T-helper 1 cell (primary cell): ENCODE measurements at places on chromosomes 12 and 14.

DNA sequence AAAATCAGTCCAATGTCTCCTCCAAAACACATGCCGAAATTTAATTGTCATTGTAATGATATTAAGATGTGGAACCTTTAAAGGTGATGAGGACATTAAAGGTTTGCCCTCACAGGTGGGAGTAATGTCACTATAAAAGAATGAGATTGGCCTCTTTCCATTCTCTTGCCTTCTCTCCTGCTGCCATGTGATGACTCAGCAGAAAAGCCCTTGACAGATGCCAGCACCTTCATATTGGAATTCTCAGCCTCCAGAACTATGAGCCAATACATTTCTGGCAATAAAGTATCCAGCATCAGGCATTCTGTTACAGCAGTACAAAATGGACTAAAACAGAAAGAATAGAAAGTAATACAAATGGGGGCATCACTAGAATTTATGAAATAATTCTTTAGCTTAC lies 609.7 kb downstream of the SLC16A7 start:
- DNase-seq = no peak

GRCh38 chr12:30862486-30862885 lies 64.1 kb upstream of the TSPAN11 start:
- DNase-seq = no peak

GRCh38 chr14:63290741-63291430 lies 27.8 kb downstream of the GPHB5 start:
- DNase-seq = no peak

GRCh38 chr12:40226705-40227104 lies 1.9 kb downstream of the LRRK2 start:
- no peak for DNase-seq

DNA sequence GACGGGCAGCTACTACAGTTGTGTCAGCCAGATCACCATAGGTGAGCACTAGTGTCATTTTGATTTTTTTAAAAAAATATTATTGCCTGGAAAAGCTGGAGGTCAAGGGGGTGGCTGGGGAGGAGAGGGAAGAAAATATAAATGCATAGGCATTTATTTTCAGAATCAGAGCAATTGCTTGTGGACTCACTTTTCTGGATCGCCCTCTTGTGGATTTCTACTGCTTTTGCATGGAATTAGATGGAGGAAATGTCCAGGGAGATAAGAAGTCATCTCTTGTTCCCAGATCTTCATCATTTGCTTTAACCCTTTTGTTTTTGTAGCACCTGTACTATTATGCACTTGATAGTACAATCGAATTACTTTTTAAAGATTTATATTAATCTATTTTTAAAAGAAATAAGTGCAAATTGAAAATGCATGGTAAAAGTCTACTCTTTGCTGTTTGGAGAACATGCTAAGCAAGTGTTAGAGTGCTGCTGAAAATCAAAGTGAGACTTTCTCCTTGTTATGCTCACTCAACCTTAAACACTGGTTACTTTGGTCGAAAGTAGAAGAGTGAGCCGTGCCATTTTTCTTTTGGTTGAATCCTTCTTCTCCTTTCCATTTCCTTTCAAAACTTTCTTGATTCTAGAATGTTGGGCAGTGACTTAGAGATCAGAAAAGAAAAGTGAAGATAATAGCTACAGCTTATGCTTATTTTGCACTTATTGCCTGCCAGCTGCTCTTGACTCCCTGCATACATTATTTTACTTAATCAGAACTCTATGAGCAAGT lies 60.6 kb upstream of the ANO4 start:
- no peak for DNase-seq

DNA sequence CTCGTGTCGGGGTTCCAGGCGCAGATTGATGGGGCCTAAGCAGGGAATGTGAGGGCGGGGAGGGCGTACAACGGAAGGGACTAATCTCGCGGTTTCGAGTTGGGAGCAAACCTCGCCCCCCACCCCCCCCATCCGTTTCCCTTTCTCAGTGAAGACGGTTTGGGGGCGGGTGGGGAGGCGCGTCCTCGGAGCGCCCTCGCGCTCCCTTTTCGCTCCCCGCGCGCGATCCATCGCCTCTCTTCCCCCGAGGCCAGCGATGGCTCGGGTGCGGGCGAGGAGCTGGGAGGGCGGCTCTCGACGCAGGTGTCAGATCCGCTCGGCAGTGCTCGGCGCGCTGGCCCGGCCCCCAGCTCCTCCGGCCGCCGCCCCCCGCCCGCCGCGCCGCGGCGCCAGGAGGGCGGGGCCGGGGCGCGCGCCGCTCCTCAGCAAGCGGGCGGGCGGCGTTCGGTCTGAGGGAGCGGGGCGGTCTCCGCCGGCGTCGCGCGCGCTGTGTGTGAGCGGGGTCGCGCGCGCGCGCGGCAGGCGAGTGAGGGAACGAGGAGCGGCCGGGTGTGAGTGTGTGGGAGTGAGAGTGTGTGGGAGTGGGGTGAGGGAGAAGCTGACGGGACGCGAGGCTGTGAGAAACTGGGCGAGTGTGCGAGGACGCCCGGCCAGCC lies at the start of gene RIMKLB:
Gene RIMKLB, plus strand, starts transcription at position 516 of the 656 bp plus-strand sequence. CDS start 15,876 bp downstream, outside the sequence.
- DNase-seq = peak; percentile 64

DNA sequence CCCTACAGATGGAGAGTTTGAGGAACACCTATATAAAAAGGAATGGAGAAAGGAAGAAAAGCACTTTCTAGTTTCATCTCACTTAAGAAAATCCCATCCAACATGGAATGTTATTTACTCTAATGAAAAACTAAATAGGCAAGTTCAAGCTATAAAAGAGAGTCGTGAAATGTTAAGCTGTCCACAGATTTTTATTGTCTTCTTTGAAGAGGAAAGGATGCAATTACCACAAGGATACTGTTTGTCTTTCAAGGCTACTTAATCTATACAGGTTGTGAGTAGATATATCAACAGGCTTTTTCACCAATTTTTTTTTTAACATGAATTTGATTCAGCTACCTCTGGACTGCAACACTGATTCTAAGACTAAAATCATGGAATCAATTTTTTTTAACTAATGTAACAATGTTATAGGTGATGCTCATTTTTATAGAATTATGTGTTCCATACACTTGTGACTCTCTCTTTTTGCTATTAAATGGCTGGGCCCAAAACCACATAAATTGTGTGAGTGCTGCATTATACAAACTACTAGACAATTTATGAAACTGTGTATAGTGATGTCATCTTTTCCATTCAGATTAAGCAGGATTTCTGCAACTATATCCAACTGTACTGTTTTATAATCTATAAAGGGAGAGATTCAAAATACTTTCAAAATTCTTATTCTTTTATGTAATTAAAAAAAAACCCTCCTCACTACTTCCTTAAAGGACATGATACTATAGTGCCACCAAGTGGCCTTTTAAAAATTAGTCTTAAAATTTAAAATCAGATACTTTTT lies 26.8 kb upstream of the BMAL2 start:
- no peak for DNase-seq

- no peak for DNase-seq
Observed at GRCh38 chr12:105427883-105428282, 97.4 kb downstream of the C12orf75 start.

DNA sequence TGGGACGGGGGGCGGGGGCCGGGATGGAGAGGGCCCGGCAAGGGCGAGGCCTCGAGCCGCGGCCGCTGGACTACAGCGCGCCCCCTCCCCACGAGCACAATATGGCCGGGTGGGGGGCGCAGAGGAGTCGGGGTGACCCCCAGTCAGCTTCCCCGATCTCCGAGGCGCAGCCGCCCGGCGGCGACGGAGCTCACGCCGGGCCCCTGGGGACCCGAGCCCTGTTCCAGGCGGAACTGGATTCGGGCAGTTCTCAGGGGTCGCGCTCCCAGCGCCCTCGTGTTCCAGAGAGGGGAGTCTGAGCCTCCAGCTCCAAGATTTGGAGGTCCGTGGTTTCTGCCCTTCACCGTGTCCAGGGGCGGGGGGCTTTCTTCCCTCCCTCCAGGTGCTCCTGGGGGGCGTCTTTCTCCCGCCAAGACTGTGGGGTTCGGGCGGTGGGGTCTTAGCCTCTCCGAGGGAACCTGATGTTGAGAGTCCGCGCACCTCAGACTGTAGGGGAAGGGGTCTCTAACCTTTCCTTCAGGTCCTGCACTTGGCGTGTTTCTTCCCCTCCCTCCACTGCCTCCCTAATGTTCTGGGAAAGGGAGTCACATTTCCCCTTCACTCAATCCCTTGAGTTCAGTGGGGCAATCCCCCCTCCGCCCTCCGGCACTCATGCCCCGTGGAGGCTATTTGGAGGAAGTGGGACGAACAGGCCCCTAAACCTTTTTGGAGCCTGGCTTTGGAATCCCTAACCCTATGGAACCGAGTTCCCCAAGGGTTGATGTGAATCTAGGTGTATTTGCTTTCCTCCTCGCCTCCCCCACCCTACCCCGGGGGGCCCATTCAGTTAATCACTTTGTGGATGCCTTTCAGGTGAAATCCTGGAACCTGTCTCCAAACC lies 584 bp downstream of the ACVR1B start:
- no peak for DNase-seq

DNA sequence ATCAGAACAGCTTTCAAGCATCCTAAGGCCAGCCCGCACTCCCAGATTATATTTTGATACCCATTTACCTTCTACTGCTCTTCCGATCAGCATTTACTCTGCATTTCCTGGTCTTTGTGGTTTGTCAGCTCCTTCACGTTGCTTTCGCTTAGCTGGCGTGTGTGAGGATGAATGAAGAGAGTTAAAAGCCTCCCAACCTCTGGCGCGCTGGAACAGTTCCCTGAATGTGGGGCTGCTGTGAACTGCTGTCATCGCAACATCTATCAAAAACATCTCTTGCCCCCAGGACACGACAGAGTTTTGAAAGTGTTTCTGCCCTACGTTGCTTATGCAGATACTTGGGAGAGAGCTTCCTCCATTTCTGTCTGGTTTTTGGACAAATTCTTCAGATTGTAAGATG lies 129.2 kb downstream of the KCNA5 start:
- no peak for DNase-seq

DNA sequence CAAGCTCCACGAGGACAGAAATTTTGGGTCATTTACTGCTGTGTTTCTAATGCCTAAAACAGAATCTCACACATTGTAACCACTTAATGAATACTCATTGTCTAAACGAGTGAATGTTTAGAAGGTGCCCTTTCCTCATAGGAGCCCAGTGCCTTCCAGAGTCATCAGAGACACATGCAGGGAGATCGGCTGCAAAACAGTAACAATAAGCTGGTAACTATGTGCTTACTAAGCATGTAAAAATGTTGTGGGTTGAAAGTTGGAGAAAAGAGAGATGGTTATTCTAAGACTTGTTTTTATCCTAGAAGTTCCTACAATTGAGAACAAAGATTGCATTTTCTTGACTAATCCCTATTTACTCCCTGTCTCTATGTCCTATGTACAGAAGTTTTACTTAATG lies 7.4 kb downstream of the TESPA1 start:
- no peak for DNase-seq

DNA sequence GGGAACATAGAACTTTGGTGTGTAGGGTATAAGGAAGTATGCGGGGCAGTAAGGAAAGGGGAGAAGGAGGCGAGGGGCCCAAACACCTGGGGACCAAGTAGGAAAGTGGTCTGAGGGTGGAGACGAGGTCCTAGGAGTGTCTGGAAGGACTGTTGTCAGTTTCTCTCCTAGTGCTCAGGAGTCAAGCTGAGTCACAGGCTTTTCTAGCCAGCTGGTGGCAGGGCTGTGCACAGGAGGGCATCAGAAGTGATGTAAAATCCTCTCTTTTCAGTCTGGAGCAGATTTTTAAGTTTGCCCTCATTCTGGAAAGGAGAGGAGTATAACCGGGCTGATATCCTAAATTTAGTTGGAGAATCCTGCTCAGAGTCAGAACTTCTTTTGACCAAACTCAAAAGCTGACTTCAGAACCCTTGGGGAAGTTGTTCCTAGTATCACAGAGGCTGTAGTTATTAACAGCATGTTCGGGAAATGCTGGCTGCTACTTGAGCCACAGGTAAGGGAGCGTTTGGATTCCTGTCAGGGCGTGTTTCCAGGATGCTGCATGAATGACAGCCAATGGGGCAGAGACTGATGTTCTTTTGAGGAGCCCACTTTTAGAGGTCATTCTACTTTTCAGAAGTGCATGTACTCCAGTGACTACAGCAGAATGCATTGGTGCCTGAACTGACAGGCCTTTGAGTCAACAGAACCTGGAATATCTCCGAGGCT lies 19.3 kb downstream of the ZNF664 start:
- DNase-seq = no peak

- no peak for DNase-seq
Observed at GRCh38 chr14:95346820-95347219, 27.1 kb upstream of the CLMN start.

DNA sequence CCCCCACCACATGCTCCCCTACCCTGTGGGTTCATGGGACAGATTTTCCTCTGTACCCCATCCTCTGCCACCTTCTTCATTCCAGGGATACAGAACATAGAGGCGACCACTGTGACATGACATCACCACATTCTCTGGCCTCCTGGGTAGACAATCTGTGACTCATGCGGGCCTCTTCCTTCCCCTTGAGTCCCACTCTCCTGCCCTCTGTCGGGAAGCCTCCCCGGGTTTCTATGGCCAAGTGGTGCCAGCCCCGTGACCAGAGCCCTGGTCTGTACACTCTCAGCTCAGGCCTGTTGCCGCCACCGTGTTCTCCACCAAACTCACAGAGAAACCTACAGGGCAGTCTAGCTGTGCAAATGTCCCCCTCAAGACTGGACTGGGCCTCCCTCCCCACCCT lies 8.0 kb downstream of the CLMN start:
- DNase-seq = no peak

- no peak for DNase-seq
Observed at GRCh38 chr12:101115326-101115725, 94.7 kb downstream of the SLC5A8 start.

DNA sequence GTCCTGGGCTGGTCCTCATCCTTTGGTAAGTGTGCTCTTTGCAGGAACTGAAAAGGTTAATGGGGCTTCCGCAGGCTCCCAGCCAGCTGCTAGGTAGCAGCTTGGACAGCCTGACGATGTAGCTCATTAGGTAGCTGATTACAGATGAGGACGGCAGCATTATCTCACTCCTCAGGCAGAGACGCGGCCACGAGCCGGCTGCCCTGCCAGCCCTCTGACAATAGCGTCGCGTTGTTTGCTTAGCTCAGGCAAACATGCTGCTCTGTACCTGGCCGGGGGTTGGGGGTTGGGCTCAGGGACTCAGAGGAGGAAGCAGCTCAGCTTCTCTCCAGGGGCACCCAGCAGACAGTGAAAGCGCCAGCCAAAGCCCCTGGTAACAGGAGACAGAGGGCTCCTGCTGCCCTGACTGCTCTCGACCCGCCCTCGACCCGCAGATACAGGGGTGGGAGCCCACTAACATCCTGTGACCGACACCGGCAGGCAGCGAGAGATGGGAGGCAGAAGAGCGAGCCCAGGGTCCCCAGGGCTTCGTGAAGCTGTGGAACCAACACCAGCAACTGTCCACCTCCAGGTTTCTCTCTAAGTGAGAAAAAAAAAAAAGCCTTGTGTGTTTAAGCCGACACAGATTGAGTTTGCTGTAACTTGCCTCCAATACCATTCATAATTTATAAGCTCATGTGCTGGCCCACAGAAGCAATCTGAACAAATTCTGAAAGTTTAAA lies 53.4 kb upstream of the DLK1 start:
- no peak for DNase-seq

GRCh38 chr14:68853749-68854148 lies 60.9 kb upstream of the ZFP36L1 start:
- DNase-seq = no peak
